ENCODE measurements at places on chromosomes 2 and 18. TPM values are rescaled to one million over a fixed set of nuclear protein-coding genes. Genes with fewer than 3 reads are reported as not detected.

Gene CD28
- total RNA-seq, result 2.5 TPM

DNA sequence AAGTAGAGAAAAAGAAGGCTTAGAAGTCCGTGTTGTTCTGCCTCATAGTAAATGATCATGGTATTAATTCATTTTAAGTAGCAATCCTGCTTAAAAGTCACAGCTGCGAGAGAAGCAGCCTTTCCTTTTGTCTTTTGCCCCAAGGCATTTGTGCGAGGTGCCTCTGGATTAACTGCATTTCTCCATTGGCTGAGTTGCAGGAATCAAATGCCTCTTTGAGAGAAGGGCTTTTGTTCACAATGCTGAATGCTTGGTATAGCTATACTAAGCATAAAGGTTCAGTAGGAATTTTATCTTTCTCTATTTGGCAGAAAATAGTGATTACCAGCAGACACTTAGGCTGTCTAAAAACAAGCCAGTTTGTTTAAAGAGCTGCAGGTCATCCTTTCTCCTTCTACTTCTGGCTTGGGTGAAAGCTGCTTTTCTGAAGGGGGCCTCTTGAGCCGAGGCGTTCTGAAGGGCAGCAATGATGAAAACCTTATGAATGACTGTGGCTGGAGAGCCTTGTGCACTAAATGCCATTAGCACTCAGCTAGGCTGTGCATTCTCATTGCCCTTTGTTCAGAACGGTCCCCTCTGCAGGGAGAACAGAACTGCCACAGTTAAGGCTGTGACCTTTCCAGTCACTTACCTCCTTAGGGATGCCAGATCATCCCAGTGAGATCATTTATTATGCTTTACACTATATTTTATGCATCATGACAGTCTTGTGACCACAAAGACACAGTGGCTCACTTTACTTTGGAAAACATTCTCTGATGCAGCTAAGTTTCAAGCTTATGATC lies 68.8 kb upstream of the TMEM87B start:
- DNase-seq, result no peak
- peaks cover 12% of the 10 kb centered on the region for H3K4me1 ChIP-seq
- H3K36me3 ChIP-seq, result no peaks in the 10 kb centered on the region
- H3K27me3 ChIP-seq, result no peaks in the 10 kb centered on the region
- no peak overlapping the region for H3K4me3 ChIP-seq

DNA sequence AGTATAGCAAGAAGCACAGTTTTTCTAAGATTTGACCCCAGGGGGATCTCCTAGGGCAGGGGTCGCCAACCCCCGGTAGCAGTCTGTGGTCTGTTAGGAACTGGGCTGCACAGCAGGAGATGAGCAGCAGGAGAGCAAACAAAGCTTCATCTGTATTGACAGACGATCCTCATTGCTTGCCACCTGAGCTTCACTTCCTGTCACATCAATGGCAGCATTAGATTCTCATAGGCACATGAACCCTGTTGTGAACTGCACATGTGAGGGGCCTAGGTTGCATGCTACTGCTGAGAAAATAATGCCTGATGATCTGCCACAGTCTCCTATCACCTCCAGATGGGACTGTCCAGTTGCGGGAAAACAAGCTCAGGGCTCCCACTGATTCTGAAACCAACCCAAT lies 136.2 kb downstream of the RGPD3 start:
- DNase-seq, result no peak
- peaks cover 6% of the 10 kb centered on the region for H3K27me3 ChIP-seq
- H3K36me3 ChIP-seq, result no peaks in the 10 kb centered on the region
- no peaks in the 10 kb centered on the region for H3K4me1 ChIP-seq

Gene TMEM169
- total RNA-seq, result 1.9 TPM

DNA sequence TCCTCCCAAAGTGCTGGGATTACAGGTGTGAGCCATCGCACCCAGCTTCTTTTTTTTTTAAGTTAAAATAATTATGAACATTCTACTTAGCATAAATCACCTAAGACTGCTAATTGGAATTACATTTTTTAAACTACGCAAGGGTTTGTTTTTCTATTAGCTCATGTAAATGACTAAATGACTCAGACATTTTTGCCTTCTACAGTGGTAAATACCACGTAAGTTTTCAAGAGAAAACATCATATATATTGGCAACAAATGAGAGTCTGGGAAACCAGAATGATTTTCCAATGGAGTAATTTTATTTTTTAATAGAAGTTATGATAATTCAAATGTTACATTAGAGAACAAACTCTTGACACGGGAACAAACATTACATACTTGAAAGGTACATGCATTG lies 259.0 kb downstream of the ZNF385B start:
- no peaks in the 10 kb centered on the region for H3K27me3 ChIP-seq
- DNase-seq, result no peak
- no peak overlapping the region for H3K4me3 ChIP-seq
- no peak overlapping the region for H3K27ac ChIP-seq

- peaks cover 3% of the 10 kb centered on the region for H3K27me3 ChIP-seq
- no peaks in the 10 kb centered on the region for H3K4me1 ChIP-seq
- DNase-seq, result no peak
- H3K4me3 ChIP-seq, result no peak overlapping the region
- no peaks in the 10 kb centered on the region for H3K36me3 ChIP-seq
These were observed 22.8 kb upstream of the VPS4B start for GRCh38 chr18:63445037-63445436.

GRCh38 chr18:57630002-57630753 lies 8.5 kb upstream of the NARS1 start:
- peak overlapping the region; percentile 98 for H3K27ac ChIP-seq
- H3K36me3 ChIP-seq, result no peaks in the 10 kb centered on the region
- peaks cover 17% of the 10 kb centered on the region for H3K4me1 ChIP-seq
- no peaks in the 10 kb centered on the region for H3K27me3 ChIP-seq
- H3K4me3 ChIP-seq, result peak overlapping the region; percentile 92

Data from natural killer cell treated with Interleukin-12 subunit alpha and Interleukin-12 subunit beta and Interleukin-15 and Interleukin-18, amount 100 ng/mL, for 72 hours (primary cell).